ENCODE measurements at places on chromosomes 13 and 19.

- no peak for DNase-seq
These were observed 75.1 kb downstream of the COL4A2 start for GRCh38 chr13:110382229-110382628.

DNA sequence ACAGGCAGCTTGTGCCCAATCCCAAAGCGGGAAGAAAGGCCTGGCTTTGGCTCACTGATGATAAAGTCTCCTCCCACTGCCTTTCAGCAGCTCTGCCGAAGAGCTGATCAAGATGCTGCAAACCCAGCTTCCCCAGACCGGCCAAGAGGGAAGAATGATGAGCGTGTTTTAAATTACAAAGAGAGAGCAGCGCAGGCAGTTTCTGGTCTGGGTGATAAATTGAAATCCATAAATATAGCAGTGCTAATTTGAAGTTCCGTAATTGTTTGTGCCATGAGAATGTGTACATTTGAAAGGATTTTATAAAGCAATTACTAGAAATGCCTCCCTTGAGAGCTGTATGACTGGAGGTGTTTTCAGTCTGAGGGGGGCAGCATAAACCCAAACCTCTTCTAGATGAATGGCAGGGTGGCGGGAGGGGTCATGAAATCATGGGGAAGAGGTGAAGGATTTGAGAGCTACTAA, 171.8 kb downstream of the STK24 start:
- DNase-seq, result no peak

DNA sequence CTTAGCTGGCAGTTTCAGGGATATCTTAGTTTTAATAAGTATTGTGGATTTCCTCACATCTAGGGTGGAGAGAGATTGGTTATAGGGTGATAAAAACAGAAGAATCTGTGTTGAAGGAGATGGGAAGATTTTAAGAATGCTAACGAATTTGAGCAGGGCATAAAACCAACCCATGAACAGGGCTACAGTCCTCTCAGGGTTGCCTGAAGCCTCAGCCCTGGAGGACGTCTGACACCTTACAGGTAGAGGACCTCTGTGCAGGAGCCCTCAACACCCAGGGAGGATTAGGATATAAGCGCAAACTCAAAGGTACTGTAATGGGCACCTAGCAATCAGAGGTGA, 461 bp upstream of the WASF3 start:
- DNase-seq, result no peak

DNA sequence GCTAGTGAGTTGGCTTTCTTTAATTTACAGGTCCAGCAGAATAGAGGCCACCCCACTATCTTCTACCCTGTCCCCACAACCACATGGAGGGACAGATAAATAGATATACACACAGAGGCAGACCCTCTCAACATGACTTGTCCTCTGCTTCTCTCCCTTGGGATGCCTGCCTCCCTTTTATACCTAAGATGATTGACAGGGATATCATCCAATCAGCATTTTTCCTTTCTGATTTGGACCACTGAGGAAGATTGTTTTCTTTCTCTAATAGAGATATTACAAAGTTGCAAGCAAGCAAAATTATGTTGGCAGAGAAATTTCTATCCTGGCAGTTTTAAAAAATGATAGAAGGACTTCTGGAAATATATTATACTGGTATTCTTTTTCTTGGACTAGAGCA, 35.8 kb downstream of the STOML3 start:
- DNase-seq, result no peak

DNA sequence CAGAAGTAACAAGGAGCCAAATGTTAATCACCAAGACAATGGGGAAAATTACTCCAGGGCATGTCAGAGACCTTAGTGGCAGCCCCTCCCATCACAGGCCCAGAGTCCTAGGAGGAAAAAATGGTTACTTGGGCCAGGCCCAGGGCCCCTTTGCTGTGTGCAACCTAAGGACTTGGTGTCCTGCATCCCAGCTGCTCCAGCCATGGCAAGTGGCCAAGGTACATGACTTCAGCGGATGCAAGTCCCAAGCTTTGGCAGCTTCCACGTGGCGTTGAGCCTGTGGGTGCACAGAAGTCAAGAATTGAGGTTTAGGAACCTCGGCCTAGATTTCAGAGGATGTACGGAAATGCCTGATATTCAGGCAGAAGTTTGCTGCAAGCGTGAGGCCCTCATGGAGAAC, 46.7 kb downstream of the OR10H4 start:
- no peak for DNase-seq

- DNase-seq, result no peak
These were observed 3.4 kb downstream of the RFX1 start for GRCh38 chr19:14002571-14003250.

GRCh38 chr19:5122121-5122400, 153.1 kb downstream of the KDM4B start:
- no peak for DNase-seq

- DNase-seq, result no peak
These were observed 49.8 kb upstream of the GTF3A start for GRCh38 chr13:27374650-27375049.

DNA sequence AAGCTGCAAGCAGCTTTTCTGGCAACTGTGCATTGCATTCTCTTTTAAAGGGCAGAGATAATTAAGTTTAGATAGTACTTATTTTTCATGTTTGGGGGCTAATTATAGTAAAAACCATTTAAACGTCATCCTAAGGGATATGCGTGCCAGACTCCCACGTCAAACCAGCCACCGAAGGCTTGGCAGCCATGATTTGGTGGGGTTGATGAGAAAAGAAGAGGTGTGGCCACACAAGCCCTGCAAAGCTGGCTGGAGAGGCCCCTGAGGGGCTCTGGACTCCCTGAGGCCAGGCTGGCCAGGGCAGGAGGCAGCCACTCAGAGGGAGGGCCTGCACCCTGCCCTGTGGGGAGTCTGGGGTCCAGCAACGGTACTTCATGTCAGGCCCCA, 17.5 kb downstream of the PEPD start:
- no peak for DNase-seq
